Activated CD8-positive, alpha-beta memory T cell treated with anti-CD3 and anti-CD28 coated beads, Interleukin-2, amount 10 ng/mL, durations not matched to agents 7 days and 5 days (primary cell): ENCODE measurements at places on chromosomes 12 and 14. TPM values are rescaled to one million over a fixed set of nuclear protein-coding genes. Genes with fewer than 3 reads are reported as not detected.

TAS2R14 gene
- total RNA-seq = 1.8 TPM

SYT1 gene
- not detected for total RNA-seq

GRCh38 chr14:45998554-45998953 lies 653.0 kb downstream of the RPL10L start:
- no peaks in the 10 kb centered on the region for H3K36me3 ChIP-seq
- no peak overlapping the region for H3K4me3 ChIP-seq
- DNase-seq = no peak
- no peaks in the 10 kb centered on the region for H3K4me1 ChIP-seq
- H3K27ac ChIP-seq = no peak overlapping the region

DNA sequence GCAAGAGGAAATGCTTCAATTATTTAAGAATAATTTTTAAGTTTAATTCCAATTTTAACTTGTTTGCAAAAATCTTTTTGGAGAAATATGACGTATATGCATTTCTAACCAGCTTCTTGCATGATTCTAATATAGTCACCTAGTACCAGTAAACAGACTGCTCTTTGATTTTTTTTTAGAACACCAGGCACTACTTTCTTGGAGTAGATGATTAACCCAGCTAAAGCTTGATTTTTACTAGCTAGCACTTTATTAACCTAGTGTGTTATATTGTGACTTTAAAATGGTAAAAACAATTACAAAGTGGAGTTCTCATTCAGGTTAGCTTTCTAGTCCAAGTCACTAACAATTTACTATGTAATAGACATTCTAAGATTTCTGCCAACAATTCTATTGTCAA lies 32.6 kb upstream of the FGD4 start:
- no peak overlapping the region for H3K27ac ChIP-seq
- no peak overlapping the region for H3K4me3 ChIP-seq
- no peaks in the 10 kb centered on the region for H3K27me3 ChIP-seq
- no peaks in the 10 kb centered on the region for H3K36me3 ChIP-seq
- DNase-seq = no peak
- H3K4me1 ChIP-seq = no peaks in the 10 kb centered on the region

GRCh38 chr14:103488071-103488470 lies 34.6 kb downstream of the CKB start:
- H3K4me3 ChIP-seq = no peak overlapping the region
- H3K36me3 ChIP-seq = peaks cover 28% of the 10 kb centered on the region
- no peak overlapping the region for H3K27ac ChIP-seq
- DNase-seq = no peak

HOXC6 gene
- not detected for total RNA-seq

FLVCR2 gene
- total RNA-seq = 5.8 TPM

GRCh38 chr12:93719710-93720109 lies 42.5 kb downstream of the CRADD start:
- H3K27ac ChIP-seq = no peak overlapping the region
- no peak overlapping the region for H3K4me3 ChIP-seq
- H3K4me1 ChIP-seq = no peaks in the 10 kb centered on the region
- H3K36me3 ChIP-seq = peaks cover 12% of the 10 kb centered on the region

GRCh38 chr12:84822525-84822924 lies 90.1 kb downstream of the SLC6A15 start:
- peaks cover 3% of the 10 kb centered on the region for H3K27me3 ChIP-seq
- DNase-seq = no peak
- no peaks in the 10 kb centered on the region for H3K36me3 ChIP-seq
- no peaks in the 10 kb centered on the region for H3K4me1 ChIP-seq
- H3K4me3 ChIP-seq = no peak overlapping the region

DNA sequence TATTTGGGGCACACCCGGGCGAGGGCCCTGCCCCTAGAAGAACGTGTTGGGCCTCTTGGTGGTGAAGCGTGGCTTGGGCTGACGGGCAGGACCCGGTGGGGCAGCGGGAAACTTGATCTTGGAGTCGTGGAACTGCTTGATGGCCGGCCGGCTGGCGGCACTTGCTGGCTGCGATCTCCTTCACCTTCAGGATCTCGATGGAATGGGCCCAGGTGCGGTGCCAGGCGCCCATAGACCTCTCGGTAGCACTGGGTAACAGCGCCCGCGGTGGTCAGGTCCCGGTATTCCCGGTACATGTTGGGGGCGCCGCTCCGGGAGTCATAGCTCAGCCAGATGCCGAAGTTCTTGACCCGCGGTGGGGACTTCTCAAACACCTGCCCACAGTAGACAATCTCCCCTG lies 16.5 kb downstream of the UBR7 start:
- no peak for DNase-seq
- H3K27me3 ChIP-seq = no peaks in the 10 kb centered on the region
- H3K4me1 ChIP-seq = peaks cover 8% of the 10 kb centered on the region
- H3K4me3 ChIP-seq = no peak overlapping the region
- peaks cover 49% of the 10 kb centered on the region for H3K36me3 ChIP-seq

- DNase-seq = no peak
- H3K4me1 ChIP-seq = no peaks in the 10 kb centered on the region
- H3K36me3 ChIP-seq = no peaks in the 10 kb centered on the region
- H3K27me3 ChIP-seq = no peaks in the 10 kb centered on the region
These were observed 233.6 kb upstream of the RMST start for GRCh38 chr12:97229004-97229403.
